ENCODE measurements at places on chromosomes 2 and 18.

DNA sequence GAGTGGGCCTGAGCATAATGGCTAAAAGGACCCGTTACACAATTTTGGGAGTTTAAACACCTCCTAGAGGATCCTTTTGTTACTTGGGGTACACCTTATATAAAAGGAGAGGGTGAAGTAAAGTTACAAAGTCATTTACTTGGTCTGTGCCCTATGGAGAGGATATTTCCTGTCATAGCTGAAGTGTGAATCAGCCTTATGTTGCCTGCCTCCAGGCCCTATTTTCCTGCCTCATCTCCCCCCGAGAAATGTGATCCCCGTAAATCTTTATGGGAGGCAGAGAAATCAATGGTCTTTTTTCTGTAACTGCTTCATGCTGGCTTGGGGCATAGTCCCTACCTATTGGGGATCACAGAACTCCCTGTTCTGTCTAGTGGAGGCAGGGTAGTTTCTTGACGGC, 906.6 kb downstream of the DSC3 start:
- no peak for DNase-seq
- H3K4me3 ChIP-seq, result no peak overlapping the region
- no peaks in the 10 kb centered on the region for H3K27me3 ChIP-seq
- H3K4me1 ChIP-seq, result no peaks in the 10 kb centered on the region

DNA sequence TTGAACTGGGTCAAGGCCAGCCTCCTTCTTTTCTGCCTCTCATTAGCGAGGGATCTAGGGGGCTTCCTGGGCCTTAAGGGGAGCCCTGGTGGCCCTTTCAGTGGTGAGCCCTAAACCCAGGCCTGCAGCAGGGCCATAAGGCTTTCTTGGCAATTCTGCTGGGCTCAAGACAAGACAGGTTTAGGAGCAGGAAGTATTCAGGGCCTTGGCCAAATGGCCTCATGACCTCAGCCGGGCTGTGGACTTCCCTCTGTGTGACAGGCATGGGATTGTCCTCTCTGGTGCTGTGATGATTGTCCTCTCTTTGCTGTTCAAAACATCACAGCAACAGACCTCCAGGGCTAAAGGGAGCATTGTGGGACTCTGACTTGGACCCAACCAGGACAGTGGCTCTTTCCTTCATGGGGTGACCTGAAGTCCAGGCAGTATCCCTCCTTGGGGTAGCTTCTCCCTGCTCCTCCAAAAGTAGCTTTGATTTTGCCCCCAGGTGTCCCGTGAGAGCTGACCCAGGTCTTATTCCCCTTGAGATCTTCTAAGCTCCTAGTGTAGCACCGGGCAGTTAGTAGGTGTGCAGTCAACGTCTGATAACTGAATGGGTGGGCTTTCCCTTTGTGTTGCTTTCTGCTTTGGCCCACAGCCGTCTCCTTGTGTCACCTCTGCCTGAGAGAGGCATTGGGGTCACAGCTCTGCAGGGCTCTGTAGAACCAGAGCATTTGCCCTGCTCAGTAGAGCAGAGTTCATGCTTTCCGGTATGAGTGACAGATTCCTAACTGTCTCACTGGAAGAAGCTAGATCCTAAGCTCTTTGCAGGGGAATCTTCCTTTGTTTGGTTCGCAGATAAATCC, 14.7 kb downstream of the FOSL2 start:
- H3K27ac ChIP-seq, result no peak overlapping the region
- no peak for DNase-seq
- H3K27me3 ChIP-seq, result no peaks in the 10 kb centered on the region
- peaks cover 61% of the 10 kb centered on the region for H3K4me1 ChIP-seq

DNA sequence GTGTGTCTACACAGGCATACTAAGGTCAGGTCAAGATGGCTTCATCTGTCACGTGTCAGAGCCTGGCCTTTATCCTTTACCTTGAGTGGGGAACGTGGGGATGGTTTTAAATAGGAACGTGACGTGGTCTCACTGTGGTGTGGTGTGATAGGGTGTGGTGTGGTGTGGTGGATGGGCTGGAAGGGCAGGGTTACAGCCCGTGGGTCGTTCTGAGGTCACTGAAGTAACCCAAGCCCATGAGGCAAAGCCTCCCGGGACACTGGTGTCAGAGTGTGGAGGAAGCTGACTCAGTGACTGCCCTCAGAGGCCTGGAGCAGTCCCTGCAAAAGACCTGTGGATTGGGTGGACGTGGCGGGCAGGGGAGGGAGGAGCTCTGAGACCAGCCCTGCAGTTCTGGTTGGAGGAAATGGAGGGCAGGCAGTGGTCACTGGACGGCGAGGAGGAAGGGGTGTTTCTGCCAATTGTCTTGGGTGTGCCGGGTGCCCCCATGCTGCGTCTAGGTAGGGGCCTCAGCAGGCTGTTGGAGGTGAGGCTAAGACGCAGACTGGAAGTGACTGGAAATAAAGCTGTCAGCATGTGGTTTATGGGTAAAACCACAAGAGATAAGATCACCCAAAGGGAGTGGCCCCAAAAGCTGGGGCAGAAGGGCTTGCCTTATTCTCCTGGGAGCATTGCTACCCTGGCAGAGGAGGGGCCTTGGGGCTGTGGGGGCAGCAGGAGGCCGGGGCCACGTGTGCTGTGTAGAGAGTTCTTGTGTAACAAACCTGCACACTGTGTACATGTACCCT, 84.8 kb downstream of the SH3RF3 start:
- H3K36me3 ChIP-seq, result no peaks in the 10 kb centered on the region

- peaks cover 49% of the 10 kb centered on the region for H3K27me3 ChIP-seq
- H3K4me1 ChIP-seq, result no peaks in the 10 kb centered on the region
- H3K36me3 ChIP-seq, result no peaks in the 10 kb centered on the region
- DNase-seq, result no peak
These were observed 42.4 kb downstream of the MC2R start for GRCh38 chr18:13872932-13873331.

DNA sequence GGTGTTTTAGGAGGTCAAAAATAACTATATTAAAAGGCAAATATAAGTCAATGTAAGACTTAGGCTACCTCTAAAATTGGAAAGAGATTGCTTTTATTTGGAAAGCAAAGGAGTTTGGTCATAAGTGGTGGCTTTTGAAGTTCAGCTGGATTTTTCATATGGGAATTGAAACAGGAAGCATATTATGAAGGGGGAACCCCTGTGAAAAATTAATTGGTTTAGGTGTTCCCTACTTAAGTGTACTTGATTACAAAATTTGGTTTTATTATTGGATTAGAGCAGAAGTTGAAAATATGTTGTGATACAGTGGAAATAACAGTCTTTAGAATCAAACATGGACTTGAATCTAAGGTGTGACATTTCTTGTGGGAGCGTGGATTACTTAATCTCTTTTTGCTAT, 121.4 kb upstream of the TTC27 start:
- no peaks in the 10 kb centered on the region for H3K4me1 ChIP-seq
- H3K36me3 ChIP-seq, result peaks cover 72% of the 10 kb centered on the region
- no peak overlapping the region for H3K4me3 ChIP-seq
- no peaks in the 10 kb centered on the region for H3K27me3 ChIP-seq
- H3K27ac ChIP-seq, result no peak overlapping the region

DNA sequence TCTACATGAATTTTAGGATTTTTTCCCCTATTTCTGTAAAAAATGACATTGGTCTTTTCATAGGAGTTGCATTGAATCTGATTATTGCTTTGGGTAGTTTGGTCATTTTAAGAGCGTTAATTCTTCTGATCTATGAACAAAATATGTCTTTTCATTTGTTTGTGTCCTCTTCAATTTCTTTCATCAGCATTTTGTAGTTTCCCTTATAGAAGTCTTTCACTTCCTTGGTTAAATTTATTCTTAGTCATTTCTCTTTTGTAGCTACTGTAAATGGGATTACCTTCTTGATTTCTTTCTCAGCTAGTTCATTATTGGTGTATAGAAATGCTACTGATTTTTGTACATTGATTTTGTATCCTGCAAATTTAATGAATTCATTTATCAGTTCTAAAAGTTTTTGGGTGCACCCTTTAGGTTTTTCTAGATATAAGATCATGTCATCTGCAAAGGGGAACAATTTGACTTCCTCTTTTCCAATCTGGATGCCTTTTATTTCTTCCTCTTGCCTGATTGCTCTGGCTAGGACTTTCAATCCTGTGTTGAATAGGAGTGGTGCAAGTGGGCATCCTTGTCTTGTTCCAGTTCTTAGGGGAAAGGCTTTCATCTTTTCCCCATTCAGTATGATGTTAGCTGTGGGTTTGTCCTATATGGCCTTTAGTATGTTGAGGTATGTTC, 36.6 kb upstream of the AAK1 start:
- no peak for DNase-seq
- no peaks in the 10 kb centered on the region for H3K36me3 ChIP-seq
- no peak overlapping the region for H3K4me3 ChIP-seq

- DNase-seq, result peak; percentile 85
- no peaks in the 10 kb centered on the region for H3K27me3 ChIP-seq
- H3K36me3 ChIP-seq, result peaks cover 3% of the 10 kb centered on the region
- H3K27ac ChIP-seq, result peak overlapping the region; percentile 11
- no peak overlapping the region for H3K4me3 ChIP-seq
These were observed 147.9 kb downstream of the DOCK10 start for GRCh38 chr2:224894356-224894755.

DNA sequence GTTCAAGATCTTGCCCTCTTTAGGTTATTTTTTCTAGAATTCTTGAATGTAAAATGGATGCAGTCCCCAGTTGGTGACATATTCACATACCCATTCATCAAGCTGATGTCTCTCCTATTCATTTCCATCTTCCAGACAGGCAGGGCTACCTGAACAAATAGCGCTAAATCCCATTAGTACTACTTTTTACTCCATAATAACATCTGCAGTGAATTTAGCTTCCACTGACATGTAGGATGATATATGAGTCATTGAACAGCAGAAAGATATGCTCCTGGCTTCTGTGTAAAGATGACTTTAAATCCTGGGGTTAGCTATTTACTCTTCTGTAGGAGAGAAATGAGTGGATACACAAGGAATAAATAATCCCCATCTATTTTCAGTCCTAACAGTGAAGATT, 194.7 kb downstream of the RND3 start:
- no peak overlapping the region for H3K4me3 ChIP-seq
- no peaks in the 10 kb centered on the region for H3K4me1 ChIP-seq
- no peaks in the 10 kb centered on the region for H3K27me3 ChIP-seq
- DNase-seq, result no peak
- H3K27ac ChIP-seq, result no peak overlapping the region

DNA sequence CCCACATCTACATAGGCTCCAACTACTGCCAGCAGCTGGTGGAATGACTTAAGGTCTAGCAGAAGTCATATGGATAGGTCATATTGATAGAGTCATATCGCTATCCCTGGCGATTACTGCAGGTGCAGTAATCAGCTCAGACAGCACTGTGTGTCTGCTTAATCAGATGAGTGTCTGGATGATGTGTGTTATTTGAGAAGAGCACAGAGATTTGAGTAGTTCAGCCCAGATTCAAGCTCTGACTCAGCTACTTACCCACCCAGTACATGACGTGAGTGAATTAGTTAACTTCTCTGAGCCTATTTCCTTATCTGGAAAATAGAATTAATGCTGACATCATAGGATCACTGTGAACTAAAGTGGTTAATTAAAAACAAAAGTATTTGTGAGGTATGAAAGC, 78.9 kb downstream of the EHD3 start:
- H3K27ac ChIP-seq, result no peak overlapping the region
- H3K27me3 ChIP-seq, result no peaks in the 10 kb centered on the region
- no peak overlapping the region for H3K4me3 ChIP-seq
- peaks cover 26% of the 10 kb centered on the region for H3K4me1 ChIP-seq

GRCh38 chr2:7437716-7438632, 520.8 kb downstream of the RNF144A start:
- no peak overlapping the region for H3K4me3 ChIP-seq
- H3K27ac ChIP-seq, result no peak overlapping the region
- DNase-seq, result no peak
- H3K4me1 ChIP-seq, result no peaks in the 10 kb centered on the region

- no peaks in the 10 kb centered on the region for H3K36me3 ChIP-seq
- H3K4me1 ChIP-seq, result no peaks in the 10 kb centered on the region
- no peak for DNase-seq
- H3K27ac ChIP-seq, result no peak overlapping the region
- no peaks in the 10 kb centered on the region for H3K27me3 ChIP-seq
These were observed 223.3 kb upstream of the STON1 start for GRCh38 chr2:48306409-48307284.

DNA sequence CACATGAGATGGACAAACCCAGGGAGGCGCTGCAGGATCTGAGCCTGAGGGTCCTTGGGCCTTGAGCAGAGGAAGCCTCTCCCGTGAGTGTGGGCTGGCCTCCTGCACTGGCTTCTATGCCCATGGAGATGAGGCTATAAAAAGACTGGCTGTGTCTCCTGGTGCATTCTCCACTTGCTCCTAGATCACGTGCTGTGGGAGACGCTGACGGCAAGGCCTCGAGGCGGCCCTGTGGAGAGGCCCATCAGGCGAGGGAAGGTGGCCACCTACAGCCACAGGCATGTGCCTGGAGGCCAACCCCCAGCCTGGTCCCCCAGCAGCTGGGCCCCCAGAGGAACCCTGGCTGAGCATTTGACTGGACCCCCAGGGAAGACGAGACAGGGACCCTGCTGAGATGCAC, 198.9 kb downstream of the TWIST2 start:
- no peaks in the 10 kb centered on the region for H3K4me1 ChIP-seq
- H3K36me3 ChIP-seq, result peaks cover 8% of the 10 kb centered on the region
- H3K4me3 ChIP-seq, result no peak overlapping the region
- no peak overlapping the region for H3K27ac ChIP-seq
- DNase-seq, result no peak

GRCh38 chr2:65746931-65747675, 314.7 kb upstream of the SPRED2 start:
- no peaks in the 10 kb centered on the region for H3K36me3 ChIP-seq
- no peaks in the 10 kb centered on the region for H3K27me3 ChIP-seq
- no peaks in the 10 kb centered on the region for H3K4me1 ChIP-seq
- H3K27ac ChIP-seq, result no peak overlapping the region

Measured in common myeloid progenitor, CD34-positive (primary cell).